ENCODE measurements at places on chromosomes 5 and 9.

DNA sequence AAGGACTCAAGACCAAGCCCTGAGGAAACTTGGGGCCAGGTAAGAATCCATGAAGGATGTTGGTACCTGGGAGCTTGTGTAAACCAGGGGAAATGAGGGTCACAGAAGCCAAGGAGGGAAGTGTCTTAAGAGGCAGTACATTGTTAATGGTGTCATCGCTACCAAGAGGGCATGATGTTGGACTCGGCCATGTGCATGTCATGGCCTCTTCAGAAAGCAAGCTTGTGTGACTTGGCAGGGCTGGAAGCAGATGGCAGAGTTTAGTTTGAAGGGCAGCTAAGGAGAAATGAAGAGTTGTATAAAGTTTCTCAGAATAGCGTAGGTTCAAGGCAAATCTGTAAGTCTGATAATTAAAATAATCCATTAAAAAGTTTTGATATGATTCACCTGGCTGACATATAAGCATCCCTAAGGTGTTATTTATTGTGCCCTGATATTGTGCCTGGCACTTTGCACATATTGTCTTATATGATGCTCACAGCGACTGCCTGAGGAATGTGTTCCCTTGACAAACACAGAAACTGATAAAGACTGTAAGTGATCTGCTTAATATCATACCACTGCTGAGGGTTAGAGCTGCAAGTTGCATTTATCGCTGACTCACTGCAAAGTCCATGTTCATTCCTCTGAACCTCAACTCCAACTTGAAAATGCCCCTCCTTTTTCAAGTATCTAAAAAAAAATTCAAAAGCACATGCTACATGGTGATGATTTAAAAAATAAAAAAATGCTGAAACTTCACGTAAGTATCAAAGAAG lies 81.3 kb upstream of the PTPN3 start:
- DNase-seq = no peak

- DNase-seq = no peak
Observed at GRCh38 chr5:119532637-119533036, 80.3 kb downstream of the HSD17B4 start.

DNA sequence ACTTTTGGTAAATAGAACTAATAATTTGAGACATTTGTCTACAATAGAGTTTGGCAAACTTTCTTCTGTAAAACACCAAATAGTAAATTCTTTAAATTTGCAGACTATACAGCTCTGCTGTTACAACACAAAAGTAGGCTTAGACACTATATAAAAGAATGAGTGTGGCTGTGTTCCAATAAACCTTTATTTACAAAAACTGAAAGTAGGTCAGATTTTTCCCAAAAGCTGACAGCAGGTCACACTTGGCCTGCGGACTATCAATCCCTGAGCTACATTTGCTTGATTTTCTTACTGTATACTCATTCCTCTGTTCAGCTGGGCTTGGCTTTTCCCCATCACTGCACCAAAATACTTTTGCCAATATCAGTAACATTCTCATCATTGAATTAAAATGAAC lies 189.4 kb downstream of the COMMD10 start:
- DNase-seq = no peak

- no peak for DNase-seq
Observed at GRCh38 chr9:137333016-137333671, 31.1 kb upstream of the NRARP start.

GRCh38 chr9:74735761-74736160 lies 152.0 kb downstream of the TRPM6 start:
- no peak for DNase-seq

Measured in fibroblast of skin of left quadriceps (primary cell).